ENCODE measurements at places on chromosomes 11 and 22.

DNA sequence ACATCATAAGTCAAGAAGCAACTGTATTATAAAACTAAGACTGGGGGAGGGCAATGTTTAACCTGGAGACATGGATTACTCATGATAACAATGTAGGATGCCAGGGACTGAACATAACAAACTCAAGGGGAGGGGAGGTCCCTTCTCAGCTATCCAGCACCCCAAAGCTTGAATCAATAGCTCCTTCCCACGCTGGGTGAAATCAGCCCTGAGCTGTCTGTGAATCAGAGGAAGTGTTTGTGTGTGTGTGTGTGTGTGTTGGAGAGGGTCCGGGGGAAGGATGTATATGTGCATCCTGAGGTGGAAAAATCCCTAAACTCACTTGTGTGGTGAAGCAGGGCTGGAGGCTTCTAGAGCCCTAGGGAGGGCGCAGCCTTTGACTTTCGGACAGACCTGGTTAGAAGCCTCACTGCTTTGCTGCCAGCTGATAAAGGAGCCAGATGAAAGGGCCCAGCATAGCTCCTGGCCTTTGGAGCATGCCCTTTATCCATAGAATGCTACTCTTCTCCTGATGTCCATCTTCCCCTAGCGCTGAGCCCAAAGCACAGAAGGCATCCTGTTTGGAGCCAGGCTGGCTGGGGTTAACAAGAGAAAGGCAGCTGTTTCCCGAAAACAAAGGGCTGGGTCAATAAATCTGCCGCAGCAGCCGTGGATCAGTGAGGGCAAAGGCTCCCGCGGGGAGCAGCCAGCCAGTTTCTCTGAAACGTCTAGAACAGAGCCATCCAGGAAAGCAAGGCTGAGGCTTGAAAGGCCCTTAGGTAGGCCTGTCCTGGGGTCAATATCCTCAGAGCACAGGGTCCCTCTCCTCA is 35.8 kb downstream of the TNKS1BP1 start:
- DNase-seq, result no peak

GRCh38 chr22:46355369-46355995 is 20.0 kb downstream of the TRMU start:
- DNase-seq, result peak; percentile 71

DNA sequence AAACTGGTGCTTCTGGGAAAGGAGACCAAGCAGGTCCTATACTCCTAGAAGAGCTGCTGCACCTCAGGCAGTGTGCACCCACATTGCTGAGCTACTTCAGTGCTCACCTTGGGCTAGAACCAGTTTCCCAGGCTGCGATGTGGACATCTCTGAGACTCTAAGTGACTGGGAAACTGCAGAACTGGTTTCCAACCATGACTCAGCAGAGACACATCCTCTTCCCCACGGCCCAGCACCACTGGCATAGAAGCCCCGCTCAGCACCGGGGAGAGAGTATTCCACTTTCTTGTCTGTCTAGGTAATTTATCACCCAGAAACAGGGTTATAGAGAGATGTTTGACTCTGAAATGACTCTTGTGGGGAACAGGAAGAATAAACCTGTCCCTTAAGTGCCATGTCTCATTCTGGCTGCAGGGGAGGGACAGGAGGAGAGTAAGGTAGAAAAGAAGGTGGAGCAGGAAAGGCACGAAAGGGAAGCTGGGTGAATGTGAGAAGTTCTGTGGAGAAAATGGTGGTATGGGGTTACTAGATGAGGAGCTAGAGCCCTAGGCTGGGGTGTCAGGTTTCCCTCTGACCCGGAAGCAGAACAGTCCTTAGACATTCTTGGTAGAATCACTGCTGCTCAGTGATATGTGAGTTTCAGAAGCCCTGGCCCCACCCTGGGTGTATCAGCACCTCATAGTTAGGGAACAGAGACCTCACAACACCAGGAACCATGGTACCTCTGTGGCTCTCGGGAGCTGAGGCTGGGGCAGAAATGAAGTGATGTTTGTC is 340.4 kb upstream of the NCAM1 start:
- no peak for DNase-seq

GRCh38 chr22:27867085-27867952 is 51.7 kb downstream of the PITPNB start:
- no peak for DNase-seq

- DNase-seq, result no peak
Observed at GRCh38 chr22:39181778-39182177, 29.3 kb upstream of the CBX7 start.

DNA sequence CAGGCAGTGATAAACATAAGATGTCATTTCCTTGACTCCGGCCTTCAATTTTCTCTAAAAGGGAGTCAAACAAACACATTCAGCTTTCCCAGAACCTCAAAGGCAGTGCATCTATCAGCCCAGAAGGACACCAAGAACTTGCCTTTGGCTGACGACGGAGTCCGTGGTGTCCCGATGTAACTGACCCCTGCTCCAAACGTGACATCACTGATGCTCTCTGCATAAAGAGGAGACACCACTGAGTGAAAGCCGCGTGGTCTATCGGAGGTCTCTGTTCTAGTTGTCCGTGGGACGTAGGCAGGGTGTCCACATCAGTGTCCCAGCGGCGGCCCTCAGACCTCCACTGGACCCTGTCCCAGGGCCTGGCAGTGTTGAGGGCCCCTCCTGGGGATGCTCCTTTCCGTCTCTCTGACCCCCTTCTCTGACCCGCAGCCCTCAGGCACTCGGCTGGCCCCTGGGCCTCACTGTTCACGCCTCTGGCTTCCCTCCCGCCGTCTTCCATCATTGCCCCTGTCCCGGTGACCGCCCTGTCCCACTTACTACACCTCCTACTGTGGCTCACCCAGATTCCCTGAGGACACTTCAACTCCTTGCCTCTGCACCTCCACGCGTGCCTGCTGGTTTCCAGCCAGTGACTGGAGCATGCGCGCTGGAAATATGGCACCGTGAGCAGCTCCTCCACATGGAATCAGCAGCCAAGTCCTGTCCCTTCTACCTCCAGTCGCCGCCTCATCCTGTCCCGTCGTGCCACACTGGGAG is 70.4 kb downstream of the NCAPD3 start:
- no peak for DNase-seq

- DNase-seq, result no peak
Observed at GRCh38 chr11:35964841-35965240, 21.0 kb downstream of the LDLRAD3 start.

- DNase-seq, result no peak
Observed at GRCh38 chr22:24443668-24444067, 16.3 kb downstream of the ADORA2A start.

Data from omental fat pad (tissue), 4 donors.